ENCODE measurements at places on chromosomes 4 and X.

- no peak for DNase-seq
These were observed 6.6 kb upstream of the HPGDS start for GRCh38 chr4:94349193-94349592.

GRCh38 chr4:155667222-155667567 is 547 bp downstream of the GUCY1A1 start:
- DNase-seq: no peak

DNA sequence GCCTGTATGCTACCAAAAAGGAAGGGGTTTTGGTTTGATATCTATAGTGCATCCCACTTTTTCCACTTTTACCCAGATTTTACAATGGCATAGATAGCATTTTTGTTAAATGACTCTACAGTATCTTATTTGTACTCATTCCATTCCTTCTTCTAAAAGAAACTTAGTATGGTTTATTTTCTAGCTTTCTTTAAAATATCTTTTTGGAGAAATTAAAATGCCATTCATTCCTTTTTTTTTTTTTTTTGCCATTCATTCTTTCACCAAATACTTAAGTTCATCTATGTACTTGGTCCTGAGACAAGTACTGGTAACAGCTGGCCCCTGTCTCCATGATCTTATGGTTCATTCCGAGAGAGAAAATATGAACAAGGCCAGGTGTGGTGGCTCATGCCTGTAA is 49.1 kb downstream of the MID1 start:
- DNase-seq: no peak

GRCh38 chrX:24851780-24852179 is 158.1 kb downstream of the POLA1 start:
- DNase-seq: no peak

All from CD4-positive, CD25-positive, alpha-beta regulatory T cell (primary cell).